ENCODE measurements at places on chromosomes 13 and 19. TPM values are rescaled to one million over a fixed set of nuclear protein-coding genes. Genes with fewer than 3 reads are reported as not detected.

- DNase-seq = no peak
- H3K36me3 ChIP-seq = no peaks in the 10 kb centered on the region
- H3K4me3 ChIP-seq = no peak overlapping the region
Observed at GRCh38 chr13:36418022-36418805, 14.1 kb upstream of the CCNA1 start.

GRCh38 chr13:104414771-104415170 lies 1348.6 kb upstream of the SLC10A2 start:
- H3K27ac ChIP-seq = no peak overlapping the region
- no peak for DNase-seq
- H3K27me3 ChIP-seq = no peaks in the 10 kb centered on the region
- no peak overlapping the region for H3K4me3 ChIP-seq
- peaks cover 4% of the 10 kb centered on the region for H3K4me1 ChIP-seq
- no peaks in the 10 kb centered on the region for H3K36me3 ChIP-seq

GRCh38 chr13:95241321-95241720 lies 59.9 kb downstream of the ABCC4 start:
- no peaks in the 10 kb centered on the region for H3K27me3 ChIP-seq
- H3K36me3 ChIP-seq = no peaks in the 10 kb centered on the region
- H3K27ac ChIP-seq = no peak overlapping the region
- peaks cover 10% of the 10 kb centered on the region for H3K4me1 ChIP-seq
- no peak overlapping the region for H3K4me3 ChIP-seq

GRCh38 chr19:8367327-8368001 lies 3.5 kb downstream of the ANGPTL4 start:
- peak overlapping the region; percentile 54 for H3K4me3 ChIP-seq
- H3K36me3 ChIP-seq = peaks cover 4% of the 10 kb centered on the region
- peak overlapping the region; percentile 85 for H3K27ac ChIP-seq
- H3K4me1 ChIP-seq = peaks cover 39% of the 10 kb centered on the region
- peak; percentile 99 for DNase-seq

- no peaks in the 10 kb centered on the region for H3K27me3 ChIP-seq
- H3K27ac ChIP-seq = no peak overlapping the region
- DNase-seq = no peak
Observed at GRCh38 chr13:42864952-42865767, 83.8 kb downstream of the FAM216B start.

Gene SHANK1
- 0.40 TPM for total RNA-seq

GRCh38 chr13:49093376-49093775 lies 117.7 kb downstream of the FNDC3A start:
- H3K4me1 ChIP-seq = peaks cover 18% of the 10 kb centered on the region
- H3K4me3 ChIP-seq = no peak overlapping the region
- no peaks in the 10 kb centered on the region for H3K27me3 ChIP-seq

DNA sequence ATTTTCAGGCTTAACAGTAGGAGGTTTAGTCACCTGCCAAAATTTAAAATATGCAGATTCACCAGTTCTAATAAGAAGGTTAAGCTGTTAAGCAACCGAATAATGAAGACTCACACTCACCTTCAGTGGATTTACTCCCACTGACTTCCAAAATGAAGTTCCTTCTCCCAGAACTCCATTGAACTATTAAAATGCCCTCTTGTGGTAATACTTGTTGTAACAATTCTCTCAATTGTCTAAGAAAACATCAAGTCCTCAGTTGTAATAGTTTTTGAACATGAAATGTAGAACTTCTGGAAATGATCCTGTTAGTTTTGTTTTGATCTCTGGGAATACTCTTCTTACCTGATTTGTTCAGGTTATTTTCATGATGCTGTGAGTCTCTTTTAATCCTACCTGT lies 522.0 kb upstream of the ATXN8OS start:
- no peak overlapping the region for H3K27ac ChIP-seq
- H3K36me3 ChIP-seq = no peaks in the 10 kb centered on the region
- H3K4me1 ChIP-seq = no peaks in the 10 kb centered on the region
- H3K4me3 ChIP-seq = no peak overlapping the region

Gene ADGRE3
- total RNA-seq = not detected

DNA sequence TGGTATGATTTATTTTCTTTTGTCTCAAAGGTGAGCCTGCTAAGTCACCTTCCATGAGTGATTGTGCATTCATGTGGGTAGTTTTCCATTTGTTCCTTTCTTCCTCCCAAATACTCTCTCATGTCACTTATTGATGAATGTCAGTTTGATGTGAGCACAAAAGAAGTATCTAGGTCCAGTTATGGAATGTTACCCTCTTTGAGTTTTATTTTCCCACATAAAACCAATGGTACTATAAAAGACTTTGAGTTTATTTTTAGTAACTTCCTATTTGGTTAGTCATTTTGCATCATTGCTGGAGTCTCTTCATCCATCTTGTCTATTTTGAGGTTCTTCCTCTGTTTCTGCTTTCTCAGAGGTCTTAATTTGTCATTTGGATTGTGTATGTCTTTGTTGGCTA lies 321.3 kb downstream of the GPC6 start:
- H3K27ac ChIP-seq = no peak overlapping the region
- peaks cover 14% of the 10 kb centered on the region for H3K36me3 ChIP-seq
- no peak overlapping the region for H3K4me3 ChIP-seq
- H3K27me3 ChIP-seq = no peaks in the 10 kb centered on the region

DNA sequence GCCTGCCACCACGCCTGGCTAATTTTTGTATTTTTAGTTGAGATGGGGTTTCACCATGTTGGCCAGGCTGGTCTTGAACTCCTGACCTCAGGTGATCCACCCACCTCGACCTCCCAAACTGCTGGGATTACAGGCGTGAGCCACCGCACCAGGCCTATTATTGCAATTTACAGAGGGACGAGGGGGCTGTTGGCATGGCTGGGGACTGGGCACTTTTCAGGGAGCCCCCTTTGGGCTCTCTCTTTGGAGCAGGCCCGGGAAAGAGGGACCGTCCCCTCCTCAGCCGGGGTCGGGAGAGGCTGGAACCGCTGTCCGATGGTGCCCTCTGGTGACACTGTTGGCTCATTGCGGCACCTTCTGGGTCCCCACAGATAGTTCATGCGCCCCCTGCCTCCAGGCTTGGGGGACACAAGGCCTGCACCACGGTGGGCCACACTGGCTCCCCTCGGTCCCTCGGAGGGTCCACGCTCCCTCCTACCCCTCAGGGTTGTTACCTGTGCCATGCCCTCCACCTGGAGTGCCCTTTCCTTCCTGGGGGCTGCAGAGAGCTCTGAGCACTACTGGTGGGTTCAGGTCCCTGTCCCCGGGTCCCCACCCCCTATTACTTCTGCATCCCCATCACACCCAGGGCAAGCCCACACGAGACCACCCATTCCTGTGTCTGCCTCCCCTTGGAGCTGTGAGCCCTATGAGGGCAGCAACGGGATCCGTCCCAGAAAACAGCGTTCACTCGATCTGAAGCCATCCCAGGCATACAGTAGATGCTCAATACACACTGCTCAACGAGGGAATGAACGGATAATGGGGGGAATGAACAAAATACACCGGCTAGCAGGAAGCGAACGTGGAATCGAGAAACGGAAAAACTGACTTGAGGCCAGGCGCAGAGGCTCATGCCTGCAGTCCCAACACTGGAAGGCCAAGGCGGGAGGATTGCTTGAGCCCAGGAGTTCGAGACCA lies 12.5 kb downstream of the FEM1A start:
- H3K27me3 ChIP-seq = no peaks in the 10 kb centered on the region
- DNase-seq = no peak
- no peaks in the 10 kb centered on the region for H3K36me3 ChIP-seq
- no peak overlapping the region for H3K27ac ChIP-seq

DNA sequence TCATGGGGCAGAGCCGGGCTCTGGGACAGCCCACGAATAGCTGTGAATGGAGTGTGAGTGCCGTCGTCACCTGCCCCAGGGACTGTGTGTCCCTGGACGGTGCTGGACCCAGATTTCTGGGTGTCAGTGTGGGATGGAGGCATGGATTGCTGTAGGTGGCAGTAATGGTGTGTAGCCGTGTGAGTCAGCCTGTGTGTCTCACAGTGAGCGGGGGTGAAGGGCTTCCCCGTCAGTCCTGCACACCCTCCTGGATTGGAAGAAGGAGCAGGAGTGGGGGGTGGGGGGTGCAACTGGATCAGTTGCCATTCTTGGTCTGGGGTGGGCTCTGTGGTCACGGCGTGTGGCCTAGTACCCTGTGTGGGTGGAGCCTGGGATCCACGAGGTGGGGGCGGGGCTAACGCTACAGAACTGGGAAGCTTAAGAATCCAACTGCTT lies 6.5 kb upstream of the LTBP4 start:
- no peak for DNase-seq
- H3K36me3 ChIP-seq = peaks cover 1% of the 10 kb centered on the region
- H3K27ac ChIP-seq = no peak overlapping the region
- peaks cover 8% of the 10 kb centered on the region for H3K27me3 ChIP-seq
- H3K4me1 ChIP-seq = peaks cover 25% of the 10 kb centered on the region
- no peak overlapping the region for H3K4me3 ChIP-seq

- H3K4me3 ChIP-seq = no peak overlapping the region
- peaks cover 24% of the 10 kb centered on the region for H3K27me3 ChIP-seq
- H3K36me3 ChIP-seq = no peaks in the 10 kb centered on the region
- no peak overlapping the region for H3K27ac ChIP-seq
Observed at GRCh38 chr13:92670096-92670495, 556.5 kb upstream of the GPC6 start.

Gene ZNF208
- total RNA-seq = not detected

Gene TRPC4
- total RNA-seq = 6.3 TPM

Gene CNN2
- total RNA-seq = 327 TPM

DNA sequence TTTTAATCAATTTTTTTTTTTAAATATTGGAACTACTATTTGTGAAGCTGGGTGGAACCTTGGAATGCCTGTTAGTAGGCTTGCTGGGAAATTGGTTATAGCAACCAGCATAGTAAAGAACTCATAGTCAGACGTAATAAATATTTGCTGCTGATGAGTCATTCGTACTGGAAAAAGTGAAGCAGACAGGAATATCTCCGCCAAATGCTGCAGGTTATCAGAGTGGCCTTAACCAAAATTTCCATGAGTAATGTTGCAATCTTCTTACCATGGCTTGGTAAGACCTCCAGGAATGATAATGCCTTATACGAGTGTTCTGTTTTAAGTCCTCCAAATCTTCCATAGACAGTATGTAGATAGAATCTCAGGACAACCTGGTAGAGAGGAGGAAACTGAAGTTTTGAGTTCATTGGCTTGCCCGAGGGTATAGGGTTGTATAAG lies 34.2 kb downstream of the MBNL2 start:
- peaks cover 83% of the 10 kb centered on the region for H3K4me1 ChIP-seq
- DNase-seq = no peak
- H3K36me3 ChIP-seq = peaks cover 2% of the 10 kb centered on the region

Gene TBXA2R
- total RNA-seq = 0.30 TPM

GRCh38 chr13:100298691-100299090 lies 209.8 kb downstream of the PCCA start:
- H3K36me3 ChIP-seq = peaks cover 14% of the 10 kb centered on the region
- peaks cover 65% of the 10 kb centered on the region for H3K4me1 ChIP-seq
- no peak overlapping the region for H3K4me3 ChIP-seq
- H3K27ac ChIP-seq = no peak overlapping the region
- DNase-seq = no peak

GRCh38 chr19:50649433-50650391 lies at the start of gene C19orf81:
Gene C19orf81 (plus strand): TSS chr19:50649445. CDS start chr19:50649445, 0 bp downstream.
- no peaks in the 10 kb centered on the region for H3K27me3 ChIP-seq
- no peak within 1 kb of the TSS for H3K27ac ChIP-seq
- H3K4me3 ChIP-seq = no peak within 1 kb of the TSS
- no peaks in the 10 kb centered on the region for H3K36me3 ChIP-seq

GRCh38 chr13:105410602-105411001 lies 1124.9 kb downstream of the EFNB2 start:
- H3K27me3 ChIP-seq = no peaks in the 10 kb centered on the region
- no peaks in the 10 kb centered on the region for H3K36me3 ChIP-seq
- H3K4me3 ChIP-seq = no peak overlapping the region
- no peak overlapping the region for H3K27ac ChIP-seq
- DNase-seq = no peak

DNA sequence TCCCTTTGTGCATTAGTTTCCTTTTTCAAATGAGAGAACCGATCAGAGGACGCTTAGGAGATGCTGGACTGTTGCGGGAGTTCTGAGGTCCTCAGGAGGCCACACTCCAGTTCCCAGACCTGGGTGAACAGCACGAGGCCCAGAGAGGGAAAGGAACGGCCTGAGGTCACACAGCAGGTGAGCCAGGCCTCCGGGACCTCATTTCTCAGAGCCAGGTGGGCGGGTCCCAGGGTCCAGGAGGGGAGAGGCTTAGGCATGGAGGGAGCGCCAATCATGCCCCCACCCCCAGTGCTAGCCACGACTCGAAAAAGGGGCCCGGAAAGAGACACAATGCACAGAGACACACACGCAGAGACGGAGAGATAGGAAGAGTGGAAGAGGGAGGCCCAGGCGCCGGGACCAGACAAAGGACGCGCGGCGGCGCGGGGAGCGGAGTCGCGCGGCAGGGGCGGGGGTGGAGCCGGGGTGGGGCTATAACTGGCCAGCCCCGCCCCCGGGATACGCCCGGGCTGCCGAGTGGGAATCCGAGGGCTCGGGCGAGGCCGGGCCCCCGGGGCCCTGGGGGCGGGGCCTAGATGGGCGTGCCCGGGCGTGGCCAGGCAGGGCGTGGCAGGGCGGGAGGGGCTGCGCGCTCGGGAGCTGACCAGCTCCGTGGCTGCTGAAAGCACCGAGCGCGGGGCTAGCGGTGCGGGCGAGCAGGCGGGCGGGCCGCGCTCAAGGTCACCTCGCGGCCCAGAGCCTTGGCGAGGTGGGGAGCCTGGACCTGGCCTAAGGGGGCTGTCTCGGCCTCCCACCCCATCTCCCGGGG lies 1.6 kb downstream of the ELAVL3 start:
- H3K4me1 ChIP-seq = peaks cover 16% of the 10 kb centered on the region
- DNase-seq = no peak
- peak overlapping the region; percentile 14 for H3K4me3 ChIP-seq
- H3K36me3 ChIP-seq = no peaks in the 10 kb centered on the region
- H3K27ac ChIP-seq = no peak overlapping the region

DNA sequence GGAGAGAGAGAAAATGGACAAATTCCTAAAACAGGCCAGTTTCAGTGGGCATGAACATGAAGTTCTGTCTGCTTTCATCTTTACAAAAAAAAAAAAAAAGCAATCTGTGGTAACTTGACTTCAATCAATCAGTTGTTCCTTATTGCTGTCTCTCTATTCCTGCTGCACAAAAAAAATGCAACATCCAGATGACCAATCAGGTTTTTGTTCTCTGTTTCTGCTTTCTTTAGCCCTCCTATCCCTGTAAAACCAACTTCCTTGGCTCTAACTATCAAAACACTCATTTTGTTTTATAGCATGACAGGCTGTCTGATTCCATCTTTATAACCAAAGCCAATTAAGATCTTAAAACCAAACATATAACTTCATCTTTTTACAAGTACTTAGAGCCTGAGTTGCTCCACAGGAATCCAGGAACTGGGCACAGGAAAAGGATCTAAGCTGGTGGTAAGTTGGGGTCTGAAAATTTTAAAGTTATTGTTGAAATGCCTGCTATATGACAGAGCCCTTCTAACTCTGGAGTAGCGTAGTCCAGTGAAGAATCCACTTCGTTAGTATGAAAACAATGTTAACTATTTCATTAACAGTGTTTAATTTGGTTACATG lies at the start of gene FPR3:
Gene FPR3 (plus strand): TSS at position 273 of the 606 bp plus-strand sequence. CDS start 28,592 bp downstream, outside the sequence.
- no peak for DNase-seq
- H3K27me3 ChIP-seq = no peaks in the 10 kb centered on the region
- no peaks in the 10 kb centered on the region for H3K4me1 ChIP-seq
- no peak within 1 kb of the TSS for H3K27ac ChIP-seq
- H3K36me3 ChIP-seq = no peaks in the 10 kb centered on the region

Gene ZNF730
- 2.4 TPM for total RNA-seq

GRCh38 chr13:96650301-96650886 lies 343.9 kb downstream of the OXGR1 start:
- no peaks in the 10 kb centered on the region for H3K4me1 ChIP-seq
- no peak overlapping the region for H3K27ac ChIP-seq
- no peaks in the 10 kb centered on the region for H3K27me3 ChIP-seq
- H3K4me3 ChIP-seq = no peak overlapping the region
- no peak for DNase-seq
- H3K36me3 ChIP-seq = no peaks in the 10 kb centered on the region
